Choroid plexus epithelial cell (primary cell): ENCODE measurements at places on chromosomes 2 and 18.

- no peak for DNase-seq
Measured at GRCh38 chr2:193867454-193867853, 1672.7 kb upstream of the TMEFF2 start.

GRCh38 chr2:41621095-41621494, 426.7 kb upstream of the PKDCC start:
- no peak for DNase-seq

- no peak for DNase-seq
Measured at GRCh38 chr18:63192885-63193349, 126.7 kb downstream of the BCL2 start.

DNA sequence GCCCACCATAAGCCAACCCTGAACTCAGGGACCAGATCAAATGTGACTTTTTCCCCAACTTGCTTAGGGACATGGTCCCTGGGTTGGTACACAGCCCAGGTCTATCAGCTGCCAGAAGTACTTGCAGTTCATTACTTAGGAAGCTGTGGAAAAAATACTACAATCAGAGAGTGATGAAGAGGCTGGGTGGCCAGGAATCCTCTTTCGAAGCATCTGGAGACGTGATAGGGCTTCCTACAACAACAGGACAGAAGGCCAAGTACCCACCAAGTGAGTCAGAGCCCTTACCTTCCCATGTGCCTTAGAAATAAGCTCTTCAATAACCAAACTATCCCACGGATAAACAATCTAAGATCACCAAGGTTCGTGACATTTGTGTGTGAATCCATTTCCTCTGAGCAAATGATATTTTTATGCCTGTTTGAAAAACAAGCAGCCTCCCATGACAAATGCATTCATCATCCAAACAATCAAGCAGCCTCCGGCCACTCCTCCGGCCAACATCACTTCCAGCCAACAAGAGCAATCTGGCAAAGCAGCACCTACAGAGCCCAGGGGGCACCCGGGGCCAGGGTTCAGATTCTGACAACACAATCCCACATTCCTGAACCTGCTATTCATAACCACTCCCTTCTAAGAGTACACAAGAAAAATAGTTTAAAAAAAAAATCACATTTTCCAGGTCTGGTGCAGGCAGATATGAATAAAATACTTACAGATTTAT, 26.4 kb downstream of the TBC1D8 start:
- DNase-seq = peak; percentile 85

DNA sequence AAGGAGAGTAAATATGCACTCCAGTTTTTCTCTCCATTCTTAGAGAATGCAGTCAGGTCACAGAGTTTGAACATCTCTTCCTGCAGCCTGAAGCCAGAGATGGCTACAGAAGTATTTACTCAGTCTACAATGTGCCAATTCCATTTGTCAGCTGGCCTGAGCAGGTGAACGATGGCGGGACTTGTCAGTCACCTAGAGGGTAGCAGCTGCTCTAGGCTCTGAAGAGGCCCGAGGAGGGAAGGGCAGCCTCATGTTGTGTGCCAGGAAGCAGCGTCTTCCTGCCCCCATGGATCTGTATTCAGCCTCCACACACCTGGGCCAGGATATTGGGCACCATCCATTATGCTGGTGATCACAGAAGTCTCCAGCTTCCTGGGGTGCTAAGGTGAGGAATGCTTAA, 316.7 kb upstream of the CHAC2 start:
- DNase-seq = no peak
